ENCODE measurements at places on chromosomes 7 and 10. TPM values are rescaled to one million over a fixed set of nuclear protein-coding genes. Genes with fewer than 3 reads are reported as not detected.

The PRSS37 gene
- not detected for total RNA-seq

The SRI gene
- 139 TPM for total RNA-seq

The FLNC gene
- total RNA-seq = 170 TPM

The TFR2 gene
- not detected for total RNA-seq

The HTRA1 gene
- 210 TPM for total RNA-seq

The ATP6V0A4 gene
- total RNA-seq = not detected

The FGFR2 gene
- 0.23 TPM for total RNA-seq

The GPR15LG gene
- total RNA-seq = not detected

The DRGX gene
- total RNA-seq = not detected

The NEUROG3 gene
- not detected for total RNA-seq

The SUN3 gene
- 0.64 TPM for total RNA-seq

The GRID1 gene
- 0.12 TPM for total RNA-seq

The PDLIM1 gene
- 59.9 TPM for total RNA-seq

The MYOZ1 gene
- total RNA-seq = not detected

The UTF1 gene
- total RNA-seq = not detected

The GARIN1A gene
- total RNA-seq = 0.05 TPM

Data from glomerular endothelial cell (primary cell).